Mammary epithelial cell (primary cell): ENCODE measurements at places on chromosomes 1 and 21. TPM values are rescaled to one million over a fixed set of nuclear protein-coding genes. Genes with fewer than 3 reads are reported as not detected.
A peak's percentile ranks its signal among the peaks of the same experiment; 100 is the strongest.

DNA sequence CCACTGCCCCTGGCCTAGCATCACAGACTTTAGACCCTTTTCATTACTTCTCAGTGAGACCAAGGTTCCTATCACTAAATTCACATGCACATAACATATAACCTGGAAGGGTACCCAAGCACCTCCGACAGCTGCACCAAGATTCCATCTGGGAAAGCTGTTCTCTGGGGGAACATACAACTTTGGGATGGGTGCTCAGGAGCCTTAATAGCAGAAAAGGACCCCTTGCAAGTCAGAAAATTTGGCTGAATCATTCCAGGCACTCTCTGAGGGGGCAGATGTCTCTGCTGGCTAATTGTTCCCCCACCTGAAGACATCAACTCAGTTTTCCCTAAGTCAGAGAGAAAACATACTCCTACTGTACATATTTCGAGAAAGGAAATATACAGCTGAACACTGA, 41.3 kb upstream of the PSEN2 start:
- no peak for DNase-seq

- peak; percentile 55 for DNase-seq
These were observed 73.9 kb upstream of the VTCN1 start for GRCh38 chr1:117284399-117285215.

DNA sequence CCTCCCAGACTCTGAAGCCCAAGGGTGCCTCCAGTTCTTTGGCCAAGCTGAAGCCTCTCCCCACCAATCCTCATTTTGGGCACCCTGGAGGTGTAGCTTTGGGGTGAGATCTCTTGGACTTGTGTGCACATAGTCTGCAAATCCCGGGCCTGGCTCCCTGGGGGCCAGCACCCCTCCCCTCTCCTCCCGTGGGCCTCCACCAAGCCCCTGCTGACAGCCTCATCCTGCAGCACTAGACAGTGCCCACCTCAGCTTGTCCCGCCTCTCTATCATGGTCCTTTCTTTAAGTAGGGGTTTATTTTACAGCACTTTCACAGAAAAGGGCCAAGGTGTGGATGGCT, 3.2 kb downstream of the GJC2 start:
- DNase-seq = no peak

GRCh38 chr1:75796376-75797272, at the start of gene MSH4:
TSS of gene MSH4 (plus strand) at chr1:75796882. CDS start at chr1:75796986, 104 bp downstream.
- DNase-seq = no peak

DNA sequence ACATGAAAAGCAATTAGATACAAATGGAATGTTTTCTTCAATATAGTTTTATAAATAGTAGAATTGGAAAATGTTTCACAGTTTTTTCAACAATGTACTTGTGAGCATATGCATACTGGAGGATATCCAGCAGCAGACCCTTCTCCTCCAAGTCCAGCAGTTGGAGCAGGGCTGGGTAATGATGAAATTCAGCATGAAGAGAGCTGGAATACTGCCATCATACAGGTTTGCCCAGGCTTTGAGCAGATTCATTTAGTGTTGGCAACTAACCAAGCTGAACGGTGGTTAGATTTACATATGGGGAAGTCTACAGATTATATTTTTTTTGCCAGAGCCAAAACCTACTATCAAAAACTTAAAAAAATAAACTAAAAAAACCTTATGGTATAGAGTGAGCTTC, 38.3 kb downstream of the WDR3 start:
- peak; percentile 15 for DNase-seq

Gene LENEP
- total RNA-seq = 1.5 TPM

Gene RXRG
- not detected in 2 replicates for total RNA-seq
